ENCODE measurements at places on chromosomes 11 and 22. TPM values are rescaled to one million over a fixed set of nuclear protein-coding genes. Genes with fewer than 3 reads are reported as not detected.

The B3GAT1 gene
- total RNA-seq: not detected

The KCNJ1 gene
- total RNA-seq: not detected

The HDAC10 gene
- total RNA-seq: 7.9 TPM

The TOM1 gene
- total RNA-seq: 16.0 TPM

The OR6A2 gene
- not detected for total RNA-seq

The CYTH4 gene
- total RNA-seq: 0.82 TPM

The OR8U1 gene
- total RNA-seq: not detected

The SLC22A25 gene
- total RNA-seq: not detected

Data from A549 treated with CpdA at 1 μM for 4 hours (cell line).